ENCODE measurements at places on chromosomes 2 and 18.

DNA sequence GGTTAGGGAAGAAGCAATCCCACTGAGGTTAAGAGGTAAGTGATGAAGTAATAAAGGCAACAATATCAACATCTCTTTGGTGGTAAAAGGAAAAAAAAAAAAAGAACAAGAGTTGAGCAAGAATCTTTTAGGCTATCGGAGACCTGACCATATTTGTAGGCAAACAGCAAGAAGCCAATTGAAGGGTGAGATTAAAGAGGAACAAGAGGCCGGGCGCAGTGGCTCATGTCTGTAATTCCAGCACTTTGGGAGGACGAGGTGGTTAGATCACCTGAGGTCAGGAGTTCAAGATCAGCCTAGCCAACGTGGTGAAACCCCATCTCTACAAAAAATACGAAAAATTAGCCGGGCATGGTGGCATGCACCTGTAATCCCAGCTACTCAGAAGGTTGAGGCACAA is 11.3 kb downstream of the VPS54 start:
- no peak for DNase-seq

DNA sequence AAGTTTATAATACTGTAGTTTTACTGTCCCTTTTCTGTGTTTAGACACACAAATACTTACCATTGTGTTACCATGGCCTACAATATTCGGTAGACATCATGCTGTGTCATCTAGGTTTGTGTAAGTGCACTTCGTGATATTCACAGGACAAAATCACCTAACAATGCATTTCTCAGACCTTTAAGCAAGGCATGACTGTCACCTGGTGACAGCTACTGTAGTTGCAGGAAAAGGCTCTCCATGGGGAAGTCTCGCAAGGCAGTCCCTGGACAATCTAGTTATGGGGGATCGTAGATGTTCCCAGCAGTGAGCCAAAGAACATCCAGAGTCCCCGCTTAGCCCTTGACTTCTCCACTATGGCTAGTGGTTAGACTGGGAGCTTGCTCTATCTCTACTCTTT is 73.1 kb downstream of the EIF2AK3 start:
- no peak for DNase-seq

GRCh38 chr2:27652790-27653189 is 10.6 kb downstream of the SUPT7L start:
- no peak for DNase-seq

- no peak for DNase-seq
Observed at GRCh38 chr2:107187870-107188269, 301.9 kb upstream of the ST6GAL2 start.

GRCh38 chr2:100214265-100214971 is 72.0 kb upstream of the AFF3 start:
- no peak for DNase-seq

GRCh38 chr18:63648241-63648640 is 4.2 kb upstream of the SERPINB4 start:
- DNase-seq, result no peak

DNA sequence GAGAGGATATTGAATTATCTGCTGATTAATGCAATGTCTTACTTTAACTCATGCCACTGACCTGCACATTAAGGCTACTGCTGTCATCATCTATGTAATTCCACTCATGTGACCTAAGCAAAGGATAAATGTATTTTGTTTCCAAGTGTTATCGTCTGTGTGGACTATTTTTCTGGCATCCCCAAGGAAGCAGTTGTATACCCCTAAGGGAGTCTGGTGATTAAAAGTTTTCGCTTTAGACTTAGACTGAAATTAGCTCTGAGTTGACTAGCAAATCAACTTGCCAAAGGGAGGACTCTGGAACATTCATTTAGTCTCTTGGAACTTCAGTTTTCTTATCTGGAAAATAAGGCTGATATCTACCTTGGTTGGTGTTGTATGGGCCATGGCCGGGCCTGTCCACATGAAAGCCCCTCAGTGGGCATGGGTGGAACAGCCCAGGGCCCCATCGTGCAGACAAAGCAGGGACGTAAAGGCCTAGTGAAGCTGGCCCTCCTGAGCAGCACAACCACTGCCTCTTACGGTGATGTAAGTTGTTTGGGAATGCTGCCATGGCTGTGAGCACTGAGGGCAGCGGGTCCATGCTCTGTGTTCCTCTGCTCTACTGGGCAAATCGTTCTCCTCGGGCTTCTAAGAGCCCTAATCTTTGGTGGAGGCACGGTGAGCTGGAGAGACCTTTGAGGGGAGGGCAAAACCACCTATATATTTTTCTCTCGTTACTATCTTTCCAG is 144.4 kb upstream of the RNF152 start:
- DNase-seq, result no peak

GRCh38 chr2:1287427-1287826 is 125.8 kb upstream of the TPO start:
- DNase-seq, result no peak

GRCh38 chr2:77086478-77086877 is 435.7 kb downstream of the LRRTM4 start:
- no peak for DNase-seq

DNA sequence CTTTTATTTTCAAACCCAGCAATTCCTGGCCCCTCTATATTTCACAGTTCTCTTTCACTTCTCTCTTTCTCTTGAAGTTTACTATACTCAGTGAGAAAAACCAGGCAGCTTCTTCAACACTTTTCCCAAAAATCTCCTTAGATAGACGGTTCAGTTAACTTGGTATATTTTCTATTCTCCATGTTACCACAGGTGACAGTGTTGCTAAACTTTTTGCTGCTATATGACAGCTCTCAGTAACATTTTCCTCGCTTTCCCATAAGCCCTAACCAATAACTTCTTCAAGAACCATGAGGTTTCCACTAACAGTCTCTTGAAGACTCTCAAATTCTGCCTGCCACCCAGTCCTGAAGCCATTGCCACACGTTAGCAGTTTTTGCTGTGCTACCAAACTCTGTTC is 45.8 kb downstream of the CYBRD1 start:
- no peak for DNase-seq

- peak; percentile 54 for DNase-seq
Observed at GRCh38 chr2:10331027-10331701, 28.5 kb downstream of the HPCAL1 start.

DNA sequence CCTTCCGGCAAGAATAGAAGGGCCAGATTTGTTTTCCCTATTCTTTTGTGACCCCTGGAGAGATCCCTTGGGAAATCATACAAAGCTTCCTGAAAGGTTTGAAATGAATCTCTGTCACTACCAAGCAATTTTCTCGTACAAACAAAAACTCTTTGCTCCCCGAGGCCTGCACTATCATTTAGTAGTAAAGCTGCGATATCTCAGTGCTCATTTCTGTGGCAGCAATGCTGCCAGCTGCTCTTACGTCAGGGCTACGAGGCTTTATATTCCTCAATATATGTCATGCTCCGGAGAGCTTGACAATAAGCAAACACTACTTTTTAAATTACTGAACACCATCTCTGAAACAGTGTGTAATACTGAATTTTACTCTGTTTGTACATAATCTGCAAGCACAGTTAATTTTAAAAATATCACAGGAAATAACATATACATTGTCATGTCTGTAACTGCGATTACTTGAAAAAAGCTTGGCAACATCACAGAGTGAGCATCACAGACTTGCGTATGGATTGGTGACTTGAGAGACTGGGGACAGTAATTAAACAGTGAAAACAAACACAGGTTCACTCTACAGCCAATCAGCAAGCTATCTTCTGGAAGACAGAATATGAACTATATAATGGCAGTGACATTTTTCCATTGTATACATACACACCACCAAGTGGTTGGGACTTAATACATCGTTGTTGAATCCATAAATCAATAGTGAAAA is 403.3 kb upstream of the NETO1 start:
- DNase-seq, result no peak

DNA sequence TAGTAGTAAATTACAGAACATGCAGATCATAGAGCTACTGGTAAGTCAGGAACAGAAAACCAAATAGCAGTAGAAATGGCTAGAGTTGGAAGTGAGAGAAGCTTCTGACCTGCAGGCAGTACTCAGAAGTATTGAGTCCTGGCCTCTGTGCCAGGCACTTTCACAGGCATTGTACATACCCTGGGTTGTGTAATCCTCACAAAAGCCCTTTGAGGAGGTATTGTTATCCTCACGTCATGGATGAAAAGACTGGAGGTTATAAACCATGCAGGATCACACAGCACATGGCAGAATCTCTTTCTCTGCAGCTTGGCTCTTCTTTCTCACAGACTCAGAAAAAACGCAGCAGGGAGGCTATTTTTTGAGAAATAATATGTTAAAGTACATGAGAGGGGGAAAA is 789.3 kb upstream of the FAM98A start:
- no peak for DNase-seq

- DNase-seq, result no peak
Observed at GRCh38 chr2:186426153-186427016, 59.7 kb upstream of the ZC3H15 start.

- DNase-seq, result no peak
Observed at GRCh38 chr2:226002438-226002837, 602.9 kb downstream of the NYAP2 start.

DNA sequence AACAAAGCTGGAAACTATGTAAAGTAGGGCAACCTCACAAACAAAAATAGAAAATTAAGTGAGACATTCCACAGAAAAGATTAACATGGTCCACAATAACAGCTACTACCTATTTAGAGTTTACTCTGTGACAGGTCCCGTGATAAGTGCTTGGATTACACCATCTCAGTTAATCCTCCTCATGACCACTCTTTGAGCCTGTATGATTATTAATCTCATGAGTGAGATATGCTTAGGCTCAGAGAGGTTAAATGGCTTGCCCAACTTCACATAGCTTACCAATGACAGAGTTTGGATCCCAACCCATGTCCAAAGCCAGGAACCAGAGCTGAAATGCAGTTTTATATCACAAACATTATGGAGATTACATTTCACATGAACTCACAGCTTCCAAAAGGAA is 37.3 kb upstream of the KLF7 start:
- DNase-seq, result no peak

DNA sequence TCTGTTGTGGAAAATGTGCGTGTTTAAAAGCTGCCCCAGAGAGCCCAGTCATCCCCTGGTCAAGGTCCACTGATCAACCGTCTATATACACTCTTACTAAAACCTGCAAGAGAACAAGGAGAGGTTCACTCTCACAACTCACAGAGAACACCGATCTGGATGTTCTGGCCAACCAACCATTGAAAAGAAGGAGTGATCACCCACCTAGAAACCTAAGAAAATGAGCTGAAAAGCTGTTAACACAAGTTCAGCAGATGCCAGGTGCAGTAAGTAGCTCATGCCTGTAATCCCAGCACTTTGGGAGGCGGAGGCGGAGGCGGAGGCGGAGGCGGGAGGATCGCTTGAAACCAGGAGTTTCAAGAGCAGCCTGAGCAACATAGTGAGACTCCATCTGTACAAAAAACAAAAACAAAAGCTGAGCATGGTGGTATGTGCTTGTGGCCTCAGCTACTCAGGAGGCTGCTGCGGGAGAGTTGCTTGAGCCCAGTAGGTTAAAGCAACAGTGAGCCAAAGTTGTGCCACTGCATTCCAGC is 14.5 kb downstream of the ATG16L1 start:
- DNase-seq, result no peak

GRCh38 chr2:61736953-61737352 is 116.9 kb downstream of the FAM161A start:
- no peak for DNase-seq

GRCh38 chr2:176291335-176291734 is 22.1 kb downstream of the MTX2 start:
- DNase-seq, result no peak

- no peak for DNase-seq
Observed at GRCh38 chr2:67945056-67945455, 117.7 kb downstream of the C1D start.

GRCh38 chr18:24209558-24209957 is 70.7 kb downstream of the CABYR start:
- DNase-seq, result no peak

DNA sequence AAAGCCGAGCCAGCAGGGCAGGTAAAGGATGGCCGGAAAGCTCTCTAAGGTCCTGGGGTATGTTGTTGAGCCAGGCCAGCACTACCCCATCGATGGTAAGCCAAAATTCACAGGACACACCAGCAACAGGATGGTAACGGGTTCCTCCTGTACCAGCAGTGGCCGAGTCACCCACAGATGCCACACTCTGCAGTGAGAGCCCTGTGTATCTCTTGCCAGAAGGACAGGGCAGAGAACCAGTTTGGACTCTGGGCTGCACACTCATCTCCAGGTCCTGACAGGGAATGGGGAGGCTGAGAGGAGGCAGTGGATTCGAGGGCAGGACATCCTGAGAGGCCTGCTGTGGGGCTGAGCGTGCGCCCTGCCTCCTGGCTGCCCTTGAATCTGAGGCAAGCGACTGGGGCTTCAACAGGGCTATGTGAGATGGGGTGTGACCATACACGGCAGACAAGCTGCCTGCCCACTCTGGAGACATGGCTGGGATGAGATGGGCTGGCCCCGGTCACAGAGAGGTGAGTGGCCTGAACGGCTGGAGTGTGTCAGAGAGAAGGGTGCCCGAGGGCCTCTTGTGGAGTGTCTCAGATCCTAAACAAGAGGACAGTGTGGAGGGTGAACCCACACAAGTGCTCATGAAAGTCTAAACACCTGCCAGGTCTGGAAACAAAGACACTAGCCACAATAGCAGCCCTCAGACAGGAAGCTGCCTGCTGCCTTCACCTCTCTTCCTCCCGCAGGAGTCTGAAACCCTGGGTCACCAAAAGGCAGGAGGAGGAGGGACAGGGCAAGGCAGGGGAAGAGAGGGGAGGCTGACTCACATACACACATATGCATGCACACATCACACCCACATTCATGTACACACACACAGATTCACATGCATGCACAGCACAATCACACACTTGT is 182.3 kb downstream of the LOXHD1 start:
- no peak for DNase-seq

DNA sequence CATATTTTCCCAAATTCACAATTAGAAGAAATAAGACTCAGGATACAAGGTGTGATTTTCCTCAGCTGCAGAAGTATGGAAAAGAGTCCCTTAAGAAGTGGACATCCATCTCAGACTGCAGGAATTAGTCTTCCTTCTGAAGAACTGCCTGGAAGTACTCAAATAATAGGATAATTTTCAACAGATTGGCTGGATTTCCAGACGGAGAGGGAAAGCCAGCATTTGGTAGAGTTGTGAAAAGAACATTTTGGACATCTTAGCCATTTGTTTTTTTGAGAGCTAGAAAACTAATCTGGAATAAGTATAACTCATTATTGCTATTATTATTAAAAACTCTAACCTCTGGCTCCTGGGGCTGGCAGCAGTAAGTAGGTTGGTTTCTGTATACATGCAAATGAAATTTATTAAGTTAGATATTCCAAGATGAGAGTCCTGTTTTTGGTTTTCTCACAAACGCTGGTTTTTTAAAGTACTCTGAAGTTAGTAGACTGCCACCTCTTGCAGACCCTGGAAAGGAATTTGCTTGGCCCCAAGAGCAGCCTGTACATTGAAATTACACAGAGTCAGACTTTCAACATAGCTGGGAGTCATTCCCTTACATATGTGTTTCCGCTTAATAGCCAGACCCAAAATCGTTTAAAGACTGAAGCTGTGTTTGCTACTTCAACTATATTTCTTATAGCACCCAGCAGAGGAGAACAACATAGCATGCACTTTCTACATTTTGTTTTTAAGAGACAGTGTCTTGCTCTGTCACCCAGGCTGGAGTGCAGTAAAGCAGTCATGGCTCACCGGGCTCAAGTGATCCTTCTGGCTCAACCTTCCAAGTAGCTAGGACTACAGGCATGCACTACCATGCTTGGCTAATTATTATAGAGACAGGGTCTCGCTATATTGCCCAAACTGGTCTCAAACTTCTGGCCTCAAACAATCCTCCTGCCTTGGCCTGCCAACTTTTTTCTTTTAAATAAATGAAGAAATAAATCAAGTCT is 142.4 kb downstream of the THADA start:
- DNase-seq, result no peak
